Stimulated activated CD4-positive, alpha-beta T cell treated with anti-CD3 and anti-CD28 coated beads, TNF-alpha, amount 100 ng/mL, for 1 hour (primary cell): ENCODE measurements at places on chromosomes 12 and 14.

GRCh38 chr12:16224196-16224595 is 53.3 kb downstream of the SLC15A5 start:
- no peak for DNase-seq

DNA sequence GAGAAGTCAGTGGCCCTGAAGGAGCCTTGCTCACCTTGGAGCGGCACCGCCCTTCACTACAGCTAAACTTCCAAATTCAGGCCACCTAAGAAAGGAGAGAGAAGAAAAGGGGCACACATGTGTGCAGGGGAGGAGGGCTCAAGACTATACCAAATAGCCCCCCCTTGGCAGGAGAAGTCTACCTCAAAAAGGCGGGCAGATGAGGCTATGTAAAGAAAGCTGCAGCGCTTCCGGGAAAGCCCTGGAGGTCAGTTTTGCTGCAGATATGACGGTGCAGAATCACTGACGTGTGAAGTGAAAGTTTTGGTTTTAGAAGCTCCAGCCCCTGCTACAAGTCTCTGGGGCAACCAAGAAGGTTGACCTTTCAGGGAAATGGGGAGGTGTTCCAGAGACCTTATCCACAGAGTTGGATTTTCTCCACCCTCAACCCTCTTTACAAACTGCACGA is 48.2 kb upstream of the PNMA1 start:
- DNase-seq, result no peak

- no peak for DNase-seq
Observed at GRCh38 chr12:16785524-16785923, 179.6 kb upstream of the LMO3 start.

- no peak for DNase-seq
Observed at GRCh38 chr14:79256380-79256779, 954.9 kb downstream of the DIO2 start.
